ENCODE measurements at places on chromosomes 2 and 18.

- DNase-seq, result no peak
These were observed 3.0 kb downstream of the HOXD8 start for GRCh38 chr2:176132205-176133171.

GRCh38 chr2:227536445-227536844, 62.2 kb upstream of the SCYGR2 start:
- DNase-seq, result no peak

- no peak for DNase-seq
These were observed 151.4 kb downstream of the SNTG2 start for GRCh38 chr2:1101982-1102590.

GRCh38 chr2:26756337-26756736, 7.7 kb upstream of the SLC35F6 start:
- DNase-seq, result no peak

DNA sequence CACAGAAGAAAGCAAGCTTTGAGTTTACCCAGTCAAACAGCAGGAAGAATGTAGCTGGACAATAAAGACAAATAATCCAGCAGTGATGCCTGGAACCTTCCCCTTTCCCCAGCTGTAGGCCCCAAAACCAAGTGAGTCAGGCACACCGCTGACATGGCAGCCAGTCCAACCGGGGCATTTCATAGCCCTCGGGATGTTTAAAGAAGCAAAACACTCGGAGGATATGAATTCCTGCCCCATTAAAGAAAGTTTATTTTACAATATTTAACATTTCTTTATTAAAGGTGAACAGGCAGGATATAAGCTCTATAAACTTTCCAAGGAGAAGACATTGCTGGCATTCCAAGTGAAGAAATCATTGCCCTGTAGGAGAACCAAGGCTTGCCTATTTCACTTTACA, 507.6 kb upstream of the TNP1 start:
- DNase-seq, result no peak

GRCh38 chr2:23146011-23146410, 239.0 kb upstream of the KLHL29 start:
- DNase-seq, result no peak

DNA sequence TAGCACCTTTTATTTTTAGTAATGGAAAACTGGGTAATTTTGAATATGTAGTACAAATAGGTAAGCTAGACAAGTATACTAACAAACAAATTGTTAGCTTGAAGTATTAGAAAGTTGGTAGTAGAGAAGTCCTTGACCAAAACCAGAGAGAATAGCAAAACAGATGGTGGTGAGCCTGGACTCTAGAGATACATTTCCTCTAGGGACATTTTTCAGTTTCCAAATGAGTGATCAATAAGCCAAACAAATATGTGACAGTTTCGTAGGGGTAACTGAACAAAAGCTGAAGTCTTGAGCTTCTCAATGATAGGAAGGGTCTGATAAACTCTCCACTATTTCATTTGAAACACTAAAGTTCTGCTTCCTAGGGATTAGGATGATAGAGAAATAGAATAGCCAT, 692.0 kb upstream of the FAM98A start:
- DNase-seq, result no peak

GRCh38 chr2:100821255-100821910, 1.4 kb downstream of the NPAS2 start:
- DNase-seq, result no peak

DNA sequence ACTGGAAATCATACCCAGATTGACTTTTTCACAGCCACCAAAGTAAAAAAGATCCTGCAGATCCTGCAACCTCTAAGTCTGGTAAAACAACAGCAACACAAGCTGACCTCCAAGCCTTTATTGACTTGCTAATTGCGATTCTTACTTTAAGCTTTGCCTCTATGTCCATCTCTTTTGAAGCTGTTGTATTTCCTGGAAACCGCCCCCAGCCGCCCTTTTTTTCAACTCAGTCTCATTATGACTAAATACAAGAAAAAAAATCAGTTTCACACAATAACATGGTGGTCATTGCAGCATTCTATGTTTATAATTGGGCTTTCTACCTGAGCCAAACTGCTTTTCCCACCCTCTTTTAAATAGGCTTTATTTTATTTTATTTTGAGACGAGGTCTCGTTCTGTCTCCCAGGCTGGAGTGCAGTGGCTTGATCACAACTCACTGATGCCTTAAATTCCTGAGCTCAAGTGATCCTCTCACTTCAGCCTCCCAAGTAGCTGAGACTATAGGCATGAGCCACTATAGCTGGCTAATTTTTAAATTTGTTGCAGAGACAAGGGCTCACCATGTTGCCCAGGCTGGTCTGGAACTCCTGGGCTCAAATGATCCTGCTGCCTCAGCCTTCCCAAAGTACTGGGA, 76.2 kb downstream of the MOGAT1 start:
- DNase-seq, result no peak

- DNase-seq, result no peak
These were observed 26.4 kb upstream of the PAX8 start for GRCh38 chr2:113305146-113305545.

GRCh38 chr2:1664076-1664605, 80.2 kb downstream of the PXDN start:
- DNase-seq, result no peak

- no peak for DNase-seq
These were observed 48.1 kb downstream of the PKDCC start for GRCh38 chr2:42095923-42096408.

DNA sequence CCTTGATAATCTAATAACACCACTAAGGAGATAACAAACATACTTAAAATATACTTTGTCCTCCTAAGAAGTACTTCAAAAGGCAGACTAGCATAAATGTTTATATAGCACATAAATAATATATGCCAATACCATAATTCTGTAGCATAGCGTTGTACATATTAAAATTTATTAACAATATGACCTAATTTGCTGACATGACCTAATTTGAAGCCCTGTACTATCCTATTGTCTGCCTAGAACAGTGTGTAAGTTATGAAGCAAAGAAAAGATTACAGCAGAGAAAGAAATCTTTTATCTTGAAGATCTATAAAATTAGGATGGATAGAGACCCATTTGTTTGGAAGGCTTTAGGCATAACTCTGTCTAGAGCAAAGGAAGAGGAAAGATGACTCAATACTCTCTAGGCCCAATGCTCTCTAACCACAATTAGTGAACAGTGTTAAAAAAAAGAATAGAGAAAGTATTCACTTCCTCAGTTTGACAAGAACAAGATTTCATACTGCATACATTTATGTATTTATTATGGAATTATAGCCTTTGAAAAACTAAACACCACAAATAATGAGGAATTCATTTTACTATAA, 231.3 kb downstream of the ZRANB3 start:
- DNase-seq, result no peak
